ENCODE measurements at places on chromosomes 13 and 19.
A peak's percentile ranks its signal among the peaks of the same experiment; 100 is the strongest.

DNA sequence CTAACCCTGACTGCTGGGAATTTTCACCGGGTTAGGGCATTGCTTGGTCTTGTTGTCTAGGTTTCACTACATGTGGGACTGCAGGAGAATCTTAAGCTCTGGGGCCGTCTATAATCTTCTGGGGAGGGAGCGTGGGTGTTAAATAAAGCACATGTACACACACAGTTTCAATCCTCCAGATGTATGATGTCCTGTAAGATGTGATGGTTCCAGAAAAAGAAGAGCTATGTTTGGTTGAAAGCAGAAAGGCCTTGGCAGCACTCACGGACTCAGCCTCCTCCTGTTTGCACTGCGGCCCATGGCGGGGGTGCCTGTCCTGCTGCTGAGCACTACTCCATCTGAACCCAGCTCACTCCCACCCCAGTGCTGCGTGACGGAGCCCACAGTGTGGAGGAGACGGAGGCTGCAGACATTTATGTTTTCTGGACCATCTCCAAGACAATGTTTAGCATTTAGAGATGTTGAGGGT is 343.5 kb downstream of the TEX29 start:
- no peak for DNase-seq

- DNase-seq: no peak
These were observed 56.1 kb downstream of the ENOX1 start for GRCh38 chr13:43730642-43731041.

- DNase-seq: no peak
These were observed 111.8 kb downstream of the TUBA3C start for GRCh38 chr13:19069684-19070397.

DNA sequence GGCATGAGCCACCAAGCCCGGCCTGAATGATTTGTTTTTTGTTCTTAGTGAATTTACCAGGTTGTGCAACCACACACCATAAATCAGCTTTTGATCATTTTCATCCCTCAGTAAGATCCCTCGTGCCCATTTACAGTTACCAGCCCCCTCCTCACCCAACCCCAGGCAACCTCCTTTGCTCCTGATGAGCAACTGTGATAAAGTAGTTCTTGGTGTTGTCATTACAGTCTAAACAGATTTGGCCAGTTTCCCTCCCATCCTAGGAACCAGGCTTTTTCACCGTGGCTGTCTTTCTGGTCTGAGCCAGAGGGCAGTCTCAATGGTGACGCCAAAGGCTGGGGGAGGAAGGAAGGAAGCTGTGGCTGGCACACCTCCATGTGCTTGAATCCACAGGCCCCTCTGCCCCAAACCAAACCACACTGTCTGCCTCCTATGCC is 61.2 kb upstream of the WDFY2 start:
- DNase-seq: peak; percentile 45

- peak; percentile 14 for DNase-seq
These were observed 21.9 kb downstream of the CCL25 start for GRCh38 chr19:8074501-8074900.

GRCh38 chr13:20428666-20429644 is 96.7 kb downstream of the CRYL1 start:
- no peak for DNase-seq

DNA sequence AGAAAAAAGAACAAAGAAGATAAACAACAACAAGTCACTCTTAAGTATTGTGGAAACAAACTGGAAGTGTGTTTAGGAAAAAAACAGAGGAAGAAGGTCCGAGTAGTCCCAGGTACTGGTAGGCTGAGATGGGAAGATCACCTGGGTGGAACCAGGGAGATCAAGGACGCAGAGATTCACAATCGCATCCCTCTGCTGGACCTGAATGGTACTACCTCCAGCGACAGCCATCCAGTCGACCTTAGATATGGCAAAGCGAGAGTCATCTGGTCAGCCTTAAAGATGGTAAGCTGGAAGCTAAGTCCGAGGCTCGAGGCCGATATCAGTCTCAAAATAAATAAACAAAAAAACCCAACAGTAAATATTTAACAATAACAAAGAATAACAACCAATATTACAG is 44.9 kb upstream of the ZNF91 start:
- DNase-seq: peak; percentile 30

GRCh38 chr19:3544742-3545668 is 6.0 kb downstream of the TEKTIP1 start:
- peak; percentile 94 for DNase-seq

DNA sequence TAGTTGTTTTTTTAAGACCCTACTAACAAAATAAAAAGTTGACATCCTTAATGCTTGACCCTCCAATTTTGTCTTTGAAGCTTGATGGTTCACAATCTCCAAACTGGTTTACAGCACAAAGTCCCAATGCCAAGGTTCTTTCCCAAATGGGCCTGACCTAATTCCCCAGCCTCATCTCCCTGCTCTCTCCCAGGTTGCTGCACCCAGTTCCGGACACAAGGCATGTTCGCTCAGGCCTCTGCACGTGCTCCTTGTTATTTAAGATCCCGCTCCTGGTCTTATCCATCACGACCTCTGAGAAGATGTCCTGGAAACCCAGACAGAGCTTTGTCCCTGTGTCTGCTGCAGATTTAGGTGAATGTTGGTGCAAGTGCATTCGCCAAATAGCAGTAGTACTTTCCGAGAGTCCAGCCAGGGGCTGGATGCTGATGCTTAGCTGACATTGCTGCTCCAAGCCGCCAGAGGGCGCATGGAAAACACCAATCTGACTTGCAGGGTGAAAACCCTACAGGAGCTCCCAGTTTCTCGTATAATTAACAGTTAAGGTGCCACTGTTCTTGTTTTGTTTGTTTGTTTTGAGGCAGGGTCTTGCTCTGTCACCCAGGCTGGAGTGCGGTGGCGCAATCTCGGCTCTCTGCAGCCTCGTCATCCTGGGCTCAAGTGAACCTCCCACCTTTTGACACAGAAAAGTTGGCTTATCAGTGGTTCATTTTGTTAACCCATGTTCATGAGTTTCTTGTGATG is 18.5 kb downstream of the LYPD3 start:
- peak; percentile 82 for DNase-seq

DNA sequence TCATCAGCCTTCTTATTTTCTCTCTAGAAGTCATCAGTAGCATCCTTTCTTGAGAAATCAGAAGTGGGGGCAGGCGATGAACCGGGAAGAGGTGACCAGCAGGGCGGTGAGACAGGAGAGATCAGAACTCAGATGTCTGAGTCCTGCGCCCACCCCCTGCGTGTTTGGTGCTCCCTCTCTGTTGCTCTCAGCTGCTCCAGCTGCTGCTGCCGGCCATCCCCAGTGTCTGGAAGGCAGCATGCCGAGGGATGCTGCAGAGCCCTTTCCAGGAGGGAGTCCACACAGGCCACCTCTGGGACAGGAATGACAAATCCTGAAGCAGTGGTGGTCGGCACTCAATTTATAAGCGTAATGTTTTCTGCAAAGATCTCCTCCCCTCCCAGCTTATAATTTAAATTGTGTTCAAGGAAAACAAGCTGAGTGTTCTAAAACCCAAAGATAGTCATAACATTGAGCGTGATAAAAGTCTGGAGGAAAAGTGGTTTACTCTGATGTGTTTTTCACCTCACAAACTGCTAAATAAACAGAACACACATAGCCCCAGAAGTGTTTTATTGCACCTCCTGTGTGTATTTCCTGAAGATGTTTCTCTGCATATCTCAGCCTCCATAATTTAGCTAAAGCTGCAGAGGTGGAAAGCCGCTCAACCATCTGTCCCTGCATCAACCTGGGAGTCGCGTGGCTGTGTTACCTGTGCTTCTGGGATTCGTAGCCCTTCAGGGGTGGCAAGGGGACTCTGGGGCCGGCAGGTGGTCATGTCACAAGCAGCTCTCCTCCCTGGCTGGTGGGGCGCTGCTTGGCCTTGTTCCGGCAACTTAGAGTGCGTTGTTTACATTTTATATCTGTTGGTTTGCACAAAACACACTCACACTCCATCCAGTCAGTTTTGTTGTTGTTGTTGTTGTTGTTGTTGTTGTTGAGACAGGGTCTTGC is 191.2 kb downstream of the USP12 start:
- DNase-seq: no peak

- no peak for DNase-seq
These were observed 302.6 kb downstream of the ATP8A2 start for GRCh38 chr13:25674371-25674770.

- peak; percentile 31 for DNase-seq
These were observed 2.2 kb downstream of the ZIC2 start for GRCh38 chr13:99983499-99984401.

DNA sequence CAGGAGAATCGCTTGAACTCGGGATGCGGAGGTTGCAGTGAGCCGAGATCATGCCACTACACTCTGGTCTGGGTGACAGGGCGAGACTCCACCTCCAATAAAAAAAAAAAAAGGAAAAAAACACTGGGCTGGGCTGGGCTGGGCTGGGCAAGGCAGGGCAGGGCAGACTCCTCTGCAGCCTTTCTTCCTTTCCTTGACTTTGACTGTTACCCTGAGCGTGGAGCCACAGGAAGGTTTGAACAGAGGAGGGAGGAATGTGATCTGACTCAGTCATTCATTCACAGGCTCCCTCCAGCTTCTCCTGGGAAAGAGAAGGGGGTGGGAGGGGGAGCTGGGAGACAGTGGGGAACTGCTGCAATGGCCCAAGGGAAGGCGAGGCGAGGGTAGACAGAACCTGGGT is 2.7 kb upstream of the ACTN4 start:
- DNase-seq: no peak

GRCh38 chr19:44050740-44051649 is 841 bp upstream of the ZNF223 start:
- DNase-seq: no peak

- no peak for DNase-seq
These were observed 91.3 kb downstream of the KCNRG start for GRCh38 chr13:50106559-50106958.

GRCh38 chr13:110006304-110006703 is 219.9 kb upstream of the IRS2 start:
- DNase-seq: no peak

DNA sequence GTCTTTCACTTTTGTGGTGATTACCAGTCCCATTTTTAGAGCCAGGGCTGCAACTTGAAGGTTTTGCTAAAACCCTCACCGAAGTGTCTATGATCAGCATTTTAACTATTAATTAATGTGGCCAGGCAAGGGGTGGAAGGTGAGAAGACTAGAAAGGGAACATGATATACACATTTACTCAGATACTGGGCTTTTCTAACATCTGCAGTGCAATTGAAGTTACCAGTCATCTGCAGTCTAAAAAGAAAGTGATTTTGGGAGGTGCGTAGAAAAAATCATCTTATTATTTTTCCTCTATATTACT is 481 bp downstream of the ALOX5AP start:
- DNase-seq: no peak

GRCh38 chr19:597406-598315 is 8.0 kb downstream of the HCN2 start:
- no peak for DNase-seq

GRCh38 chr19:49746206-49746958 is 16.7 kb downstream of the TSKS start:
- DNase-seq: peak; percentile 81

DNA sequence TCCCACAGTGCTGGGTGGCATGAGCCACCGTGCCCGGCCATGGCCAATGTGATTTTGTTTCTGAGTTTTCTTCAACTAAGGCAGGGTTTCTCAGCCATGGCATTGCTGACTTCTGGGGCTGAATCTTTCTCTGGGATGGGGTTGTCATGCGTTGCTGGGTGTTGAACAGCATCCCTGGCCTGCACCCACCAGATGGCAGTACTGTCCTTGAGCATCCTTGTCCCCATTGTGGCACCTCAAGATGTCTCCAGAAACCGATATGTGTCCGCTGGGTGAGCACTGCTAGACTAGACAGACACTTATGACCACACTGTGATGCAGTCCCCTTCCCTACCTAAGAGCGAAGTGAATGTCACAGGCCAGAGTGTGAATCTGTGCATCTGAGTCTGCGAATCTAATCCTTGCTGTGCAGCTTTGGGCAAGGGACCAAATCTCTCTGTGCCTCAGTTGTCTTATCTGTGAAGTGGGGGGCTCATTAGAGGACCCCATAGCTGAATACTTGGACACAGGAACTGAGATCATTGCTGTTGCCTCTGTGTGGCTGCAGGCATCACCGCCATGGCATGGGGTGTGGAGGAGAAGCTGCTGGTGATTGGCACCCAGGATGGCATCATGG is 50.3 kb upstream of the SIN3B start:
- peak; percentile 52 for DNase-seq

GRCh38 chr19:2743099-2743498 is 3.3 kb upstream of the SLC39A3 start:
- no peak for DNase-seq

All from SK-N-SH (cell line).